Stimulated activated CD4-positive, alpha-beta T cell treated with anti-CD3 and anti-CD28 coated beads, Interleukin-1b, Interleukin-23, amount 100 ng/mL, for 1 hour (primary cell): ENCODE measurements at places on chromosomes 2 and 18.

GRCh38 chr2:218904176-218904575, 23.5 kb downstream of the WNT10A start:
- no peak for DNase-seq

GRCh38 chr2:55733335-55733734, 39.7 kb upstream of the PNPT1 start:
- no peak for DNase-seq

DNA sequence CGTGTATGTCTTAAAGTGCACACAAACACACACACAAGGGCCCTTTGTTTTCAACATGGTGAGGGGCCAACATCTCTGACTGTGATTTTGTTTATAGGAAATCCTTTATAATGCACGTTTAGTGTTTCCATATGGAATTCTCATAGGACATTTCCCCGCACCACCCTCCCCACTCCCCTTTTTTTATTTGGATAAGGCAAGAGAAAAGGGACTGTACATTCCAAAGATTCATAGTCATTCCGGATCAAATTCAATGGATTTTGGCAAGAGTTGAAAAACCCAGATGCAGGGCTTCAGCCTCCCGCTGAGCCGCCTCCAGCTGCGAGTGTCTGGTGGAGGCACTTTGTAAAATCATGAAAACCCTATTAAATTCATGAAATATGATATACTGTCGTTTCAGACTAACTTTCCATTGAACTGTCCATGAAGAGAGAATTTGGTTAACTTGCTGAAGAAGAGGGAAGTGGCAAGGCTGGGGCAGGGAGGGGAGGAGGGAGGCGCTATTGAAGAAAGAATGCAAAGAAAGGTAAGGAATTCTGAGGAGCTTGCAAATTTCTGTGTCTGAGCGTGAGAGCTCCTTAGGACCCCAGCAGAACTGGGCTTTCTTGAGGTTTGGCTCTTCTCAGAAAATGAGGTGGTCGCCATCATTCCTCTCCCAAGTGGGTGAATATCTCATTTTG, 25.8 kb upstream of the SLC14A2 start:
- no peak for DNase-seq

- DNase-seq = no peak
These were observed 14.5 kb downstream of the EPC2 start for GRCh38 chr2:148658807-148659722.

DNA sequence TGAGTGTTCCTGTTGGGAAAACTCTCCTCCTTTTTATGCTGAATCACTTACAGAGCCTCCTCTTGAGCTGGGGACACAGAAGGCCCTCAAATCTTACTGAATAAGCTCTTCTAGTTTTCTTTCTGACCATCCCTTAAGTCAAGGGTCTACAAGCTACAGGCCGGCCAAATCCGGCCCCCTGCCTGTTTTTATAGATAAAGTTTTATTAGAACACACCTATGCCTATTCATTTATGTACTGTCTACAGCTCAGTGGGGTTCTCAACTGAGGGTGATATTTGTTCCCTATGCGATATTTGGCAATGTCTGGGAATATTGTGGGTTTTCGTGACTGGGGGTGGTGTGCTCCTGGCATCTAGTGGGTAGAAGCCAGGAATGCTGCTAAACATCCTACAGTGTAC, 14.0 kb downstream of the CDC42EP3 start:
- no peak for DNase-seq

- no peak for DNase-seq
These were observed 63.7 kb upstream of the DNAJC10 start for GRCh38 chr2:182652326-182652725.

DNA sequence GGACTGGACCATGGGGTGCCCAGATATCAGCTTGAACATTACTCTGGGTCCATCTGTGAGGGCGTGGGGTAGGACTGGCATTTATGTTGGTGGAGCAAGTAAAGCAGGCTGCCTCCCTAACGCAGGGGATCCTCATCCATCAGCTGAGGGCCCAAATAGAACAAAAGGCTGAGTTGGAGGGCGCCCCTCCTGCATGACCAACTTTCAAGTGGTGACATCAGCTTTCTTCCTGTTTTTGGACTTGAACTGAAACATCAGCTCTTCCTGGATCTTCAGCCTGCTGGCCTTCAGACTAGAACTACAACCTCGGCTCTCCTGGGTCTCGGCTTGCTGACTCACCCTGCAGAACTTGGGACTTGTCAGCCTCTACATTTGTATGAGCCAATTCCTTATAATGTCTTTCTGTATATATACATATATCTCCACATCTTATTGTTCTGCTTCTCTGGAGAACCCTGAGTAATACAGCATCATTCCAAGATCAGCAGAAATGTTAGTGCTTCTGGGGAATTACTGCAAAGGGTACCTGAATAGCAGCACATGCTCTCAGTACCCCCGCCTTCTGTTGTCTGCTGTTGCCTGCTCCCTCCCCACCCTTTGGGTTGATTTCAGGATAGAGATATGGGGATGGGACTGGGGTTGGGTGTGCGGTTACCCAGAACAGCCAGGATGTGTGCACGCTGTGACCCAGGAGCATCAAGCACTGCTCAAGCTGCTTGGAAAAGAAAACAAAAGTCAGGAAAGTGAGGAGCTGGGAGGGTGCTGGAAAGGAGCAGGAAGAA, 20.0 kb downstream of the TMEM127 start:
- DNase-seq = no peak

- no peak for DNase-seq
These were observed 225.3 kb upstream of the AGAP1 start for GRCh38 chr2:235268535-235268934.

DNA sequence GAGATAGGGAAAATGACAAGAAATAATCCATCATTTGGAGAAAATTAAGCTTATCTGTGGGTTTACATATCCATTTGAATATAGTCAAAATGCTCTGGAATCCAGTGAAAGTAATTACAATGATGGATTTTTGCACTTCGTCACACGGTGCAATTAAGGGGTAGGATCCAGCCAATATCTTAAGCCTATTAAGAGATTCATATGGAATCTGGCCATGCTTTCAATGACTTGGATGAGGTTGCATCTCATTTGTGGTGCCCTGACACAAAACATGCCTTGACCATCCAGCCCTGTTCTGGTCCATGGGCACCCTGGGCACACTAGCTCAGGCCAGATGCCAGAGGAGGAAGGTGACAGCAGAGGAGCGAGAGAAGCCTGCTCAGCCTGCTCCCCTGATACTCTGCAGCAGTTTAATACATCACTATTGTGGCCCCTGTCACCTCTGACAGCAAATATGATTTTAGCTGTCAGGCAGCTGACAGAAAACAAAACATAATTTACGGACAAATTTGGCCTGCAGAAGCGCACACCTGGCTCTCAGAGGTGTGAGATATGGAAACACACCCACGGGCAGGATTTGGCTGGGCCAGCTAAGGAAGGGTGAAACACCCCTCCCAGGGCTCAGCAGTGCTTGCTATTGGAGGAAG, 94.1 kb upstream of the ST8SIA3 start:
- no peak for DNase-seq

DNA sequence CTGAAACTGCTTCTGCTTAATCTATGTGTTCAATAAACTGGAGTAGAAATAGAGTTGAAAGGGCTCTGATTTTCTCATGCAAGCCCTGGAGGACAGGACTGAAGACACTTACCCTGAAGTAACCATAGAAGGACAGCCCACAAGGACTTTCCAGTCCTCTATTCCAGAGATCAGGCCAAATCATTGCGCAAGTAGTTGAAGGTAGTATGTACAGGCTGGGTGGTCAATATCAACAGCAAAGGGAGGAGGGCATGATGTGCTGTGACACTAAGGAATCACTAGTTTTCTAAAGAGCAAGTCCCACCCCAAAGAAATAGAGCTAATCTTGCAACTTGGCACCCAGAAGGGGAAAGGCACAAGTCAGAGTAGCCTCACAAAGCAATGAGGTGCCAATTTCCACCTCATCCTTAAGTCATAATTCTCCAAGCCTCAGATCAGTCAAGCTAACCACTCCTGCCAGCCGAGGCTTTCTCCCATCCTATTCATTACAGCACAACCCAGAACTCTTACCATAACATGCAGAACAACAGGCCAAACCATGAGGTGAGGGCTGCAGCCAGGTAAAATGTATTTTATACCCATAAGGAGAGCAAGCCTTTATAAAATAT, 533.5 kb downstream of the TNS1 start:
- no peak for DNase-seq

- DNase-seq = no peak
These were observed 321.0 kb downstream of the TNS1 start for GRCh38 chr2:217681791-217682190.

GRCh38 chr2:45046786-45047185, 37.5 kb upstream of the SIX2 start:
- no peak for DNase-seq

DNA sequence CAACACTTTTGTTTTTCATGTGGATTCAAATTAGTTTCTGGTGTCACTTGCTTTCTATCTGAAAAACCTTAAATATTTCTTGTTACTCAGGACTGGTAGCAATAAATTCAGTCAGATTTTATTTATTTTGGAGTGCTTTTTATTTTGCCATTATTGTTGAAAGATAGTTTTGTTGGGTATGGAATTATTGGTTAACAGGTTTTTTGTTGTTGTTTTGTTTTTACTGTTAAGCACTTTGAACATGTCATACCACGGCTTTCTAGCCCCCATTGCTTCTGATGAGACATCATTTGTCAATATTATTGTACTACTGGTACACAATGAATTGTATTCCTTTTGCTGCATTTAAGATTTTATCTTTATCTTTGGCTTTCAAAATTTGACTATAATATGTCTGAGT, 12.9 kb upstream of the SFT2D3 start:
- DNase-seq = no peak

- peak; percentile 59 for DNase-seq
These were observed at the start of gene SEPTIN2 for GRCh38 chr2:241315879-241316631. Gene SEPTIN2 (plus strand): TSS chr2:241315925. CDS start chr2:241324233, 8,308 bp downstream.

DNA sequence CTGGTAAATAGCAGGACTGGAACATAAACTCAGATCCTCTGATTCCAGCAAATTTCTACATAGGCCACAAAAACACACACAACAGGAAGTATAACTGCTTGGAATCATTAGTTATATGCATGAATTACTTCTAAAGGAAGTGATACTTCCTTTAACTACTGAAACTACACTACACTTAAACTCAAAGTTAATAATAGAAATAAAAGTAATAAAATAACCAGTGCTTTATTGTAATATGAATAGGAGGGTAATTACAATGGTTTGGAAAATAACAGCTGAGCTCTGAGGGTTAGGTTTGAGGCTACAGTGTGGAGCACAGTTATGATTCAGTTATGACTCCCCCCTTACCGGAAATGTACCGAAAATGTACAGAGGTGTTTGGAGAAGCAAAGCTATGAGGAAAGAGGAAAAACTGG, 18.5 kb upstream of the POLI start:
- no peak for DNase-seq

DNA sequence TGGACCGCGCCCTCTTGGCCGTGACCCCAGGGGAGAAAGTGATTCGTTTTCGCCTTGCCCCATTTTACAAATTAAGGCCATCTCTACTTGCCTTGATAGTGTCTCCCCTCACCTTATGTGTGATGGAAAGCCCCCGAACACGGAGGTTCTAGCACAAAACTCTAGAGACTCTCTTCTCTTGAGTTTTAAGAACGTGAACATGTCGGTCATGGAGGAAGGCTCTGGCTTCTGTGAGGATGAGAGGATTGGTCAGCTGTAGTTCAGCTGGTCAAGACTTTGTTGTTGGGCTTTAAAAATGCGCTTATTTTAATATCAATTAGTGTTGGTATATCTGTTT, 828 bp downstream of the DYNC1I2 start:
- DNase-seq = no peak

- DNase-seq = no peak
These were observed 45.8 kb upstream of the PTPRM start for GRCh38 chr18:7521226-7521856.

GRCh38 chr2:111930875-111931274, 32.5 kb downstream of the MERTK start:
- DNase-seq = no peak

- DNase-seq = no peak
These were observed 98.7 kb downstream of the BCL2 start for GRCh38 chr18:63220903-63221302.

DNA sequence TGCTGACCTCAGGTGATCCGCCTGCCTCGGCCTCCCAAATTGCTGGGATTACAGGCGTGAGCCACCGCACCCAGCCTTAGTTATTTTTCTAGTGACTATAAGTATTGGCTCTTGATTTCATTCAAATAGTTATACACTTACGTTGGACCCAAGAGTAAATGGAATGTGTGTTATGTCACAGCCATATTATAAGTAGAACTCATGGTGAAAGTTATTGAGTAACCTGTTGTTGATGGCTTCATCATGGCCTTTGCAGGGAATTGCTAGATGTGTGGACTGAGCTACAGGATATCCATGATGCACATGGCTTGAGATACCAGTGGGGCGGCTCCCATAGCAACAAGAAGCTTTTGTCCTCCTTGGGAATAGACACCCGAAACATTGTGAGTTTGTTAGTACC, 44.7 kb downstream of the AFTPH start:
- no peak for DNase-seq

DNA sequence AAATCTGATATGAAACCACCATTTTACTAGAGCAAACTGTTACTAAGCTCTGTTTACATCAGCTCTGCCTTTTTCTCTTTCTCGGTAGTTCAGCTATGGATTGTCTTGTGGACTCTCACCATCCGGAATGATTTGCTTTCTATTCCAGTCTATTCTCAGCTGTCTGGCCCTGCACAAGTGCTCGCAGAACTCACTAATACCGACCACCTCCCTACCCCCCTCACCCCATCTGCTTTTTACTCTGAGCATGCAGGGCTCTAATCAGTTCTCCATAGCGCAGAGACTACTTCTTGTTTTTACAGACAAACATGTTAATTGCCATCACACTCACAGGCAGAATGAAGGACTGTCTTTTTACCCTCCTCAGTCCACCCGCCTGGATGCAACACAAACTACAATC, 180.7 kb upstream of the POU3F3 start:
- DNase-seq = no peak

- DNase-seq = no peak
These were observed 51.4 kb downstream of the CRACDL start for GRCh38 chr2:98884658-98885057.

GRCh38 chr2:25735835-25736234, 62.5 kb upstream of the DTNB start:
- no peak for DNase-seq

DNA sequence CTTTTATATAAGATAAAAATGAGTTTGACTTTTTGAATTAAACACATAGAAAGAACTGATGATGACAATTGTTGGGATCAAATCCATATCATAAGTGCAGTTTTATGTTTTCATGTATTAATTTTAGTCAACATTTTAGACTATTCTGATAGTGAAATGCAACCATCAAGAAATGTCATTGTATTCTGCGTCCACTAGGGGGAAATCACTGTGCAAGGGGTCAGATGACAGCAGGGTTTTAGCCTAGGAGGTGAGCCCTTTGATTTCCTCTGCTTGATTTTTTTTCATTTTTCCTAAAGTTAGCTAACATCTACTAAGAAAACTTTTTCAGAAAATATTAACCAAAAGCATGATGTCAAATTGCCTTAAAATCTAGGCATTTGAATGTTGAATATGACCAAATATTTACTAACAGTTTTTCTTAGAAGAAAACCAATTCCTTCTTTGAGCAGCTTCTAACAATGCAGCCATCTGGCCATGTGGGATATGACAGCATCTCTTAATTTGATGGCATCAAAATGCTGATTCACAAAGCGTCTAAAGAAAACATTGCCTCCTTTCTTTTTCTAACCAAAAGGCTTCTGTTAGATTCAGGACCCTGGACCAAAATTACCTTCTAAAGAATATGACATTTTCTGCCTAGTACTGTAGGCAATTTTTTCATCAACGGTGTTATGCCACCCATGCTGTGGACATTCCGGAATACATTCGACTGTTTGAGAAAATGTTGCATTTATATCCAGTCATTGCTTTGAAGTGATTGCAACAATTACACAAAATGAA, 141.5 kb downstream of the SPHKAP start:
- no peak for DNase-seq
